ENCODE measurements at places on chromosomes 3 and 15.
A peak's percentile ranks its signal among the peaks of the same experiment; 100 is the strongest.

DNA sequence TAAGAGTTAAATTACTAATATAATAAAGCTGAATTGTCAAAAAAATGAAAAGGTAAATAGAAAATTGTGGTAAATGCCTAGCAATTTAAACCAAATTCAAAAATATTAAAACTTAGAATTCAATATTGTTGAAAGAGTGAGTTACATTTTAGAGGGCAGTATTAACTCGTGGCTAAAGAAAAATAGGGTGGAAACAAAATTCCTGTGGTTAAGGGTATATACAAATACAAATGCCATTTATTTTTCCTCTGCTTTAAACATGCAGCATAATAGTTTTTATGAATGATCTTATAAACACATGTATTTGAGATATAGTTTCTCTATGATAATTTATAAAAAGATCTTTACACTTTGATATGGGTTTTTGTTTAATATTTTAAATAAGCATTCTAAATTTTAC is 79.0 kb downstream of the NEDD4 start:
- DNase-seq: no peak

DNA sequence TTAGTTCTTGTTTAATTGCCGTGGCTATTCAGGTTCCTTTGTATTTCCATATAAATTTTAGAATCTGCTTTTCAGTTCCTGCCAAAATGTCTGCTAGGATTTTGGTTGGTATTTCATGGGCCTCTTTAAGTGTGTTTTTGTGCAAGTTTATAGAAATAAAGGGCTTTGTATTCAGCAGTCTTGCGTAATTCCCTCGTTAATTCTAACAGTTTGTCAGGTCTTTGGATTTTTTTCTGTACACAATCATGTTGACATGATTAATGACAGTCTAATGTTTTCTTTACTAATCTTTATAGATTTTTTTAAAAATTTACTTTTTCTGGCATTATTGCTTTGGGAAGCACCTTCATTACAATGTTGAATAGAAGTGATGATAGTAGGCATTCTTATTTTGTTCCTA is 120.9 kb downstream of the NEK11 start:
- DNase-seq: no peak

- no peak for DNase-seq
Observed at GRCh38 chr3:66483409-66483906, 17.4 kb downstream of the LRIG1 start.

DNA sequence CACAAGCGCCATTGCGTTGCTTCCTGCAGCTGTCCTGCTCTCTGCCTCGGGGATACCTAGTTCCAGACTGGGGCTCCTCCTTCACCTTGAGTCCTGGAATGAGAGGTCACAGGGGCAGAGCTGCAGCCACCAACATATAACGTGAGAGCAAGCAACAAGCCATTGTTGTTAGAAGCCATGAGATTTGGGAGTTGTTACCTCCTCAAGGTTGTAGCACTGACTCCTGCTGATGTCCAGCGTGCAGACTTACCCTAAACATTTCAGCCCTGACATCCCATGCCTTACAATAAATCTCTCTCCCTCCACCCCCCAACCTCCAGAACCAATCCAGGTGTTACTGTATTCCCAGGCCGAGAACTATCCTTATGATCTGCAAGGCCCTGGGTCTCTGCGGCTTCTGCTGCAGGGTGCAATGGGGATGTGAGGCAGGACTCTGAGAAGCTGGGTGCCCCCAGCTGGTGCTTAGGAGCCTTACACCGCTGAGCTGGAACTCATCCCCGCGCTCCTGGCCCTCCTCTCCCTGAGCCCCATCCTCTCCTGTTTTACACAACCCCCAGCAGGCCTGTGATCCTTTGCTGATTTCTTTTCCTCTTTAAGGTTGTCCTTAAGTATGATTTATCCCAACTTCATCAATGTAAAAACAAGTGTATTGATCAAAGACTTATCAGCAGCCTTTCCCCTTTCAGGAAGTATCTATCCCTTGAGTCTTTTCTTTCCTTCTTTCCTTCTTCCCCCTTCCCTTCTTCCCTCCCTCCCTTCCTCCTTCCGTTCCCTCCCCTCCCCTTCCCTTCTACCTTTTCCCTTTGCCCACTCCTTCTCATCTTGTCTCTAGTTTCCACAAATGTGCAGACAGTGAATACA is 84.2 kb upstream of the ABHD2 start:
- peak; percentile 40 for DNase-seq

DNA sequence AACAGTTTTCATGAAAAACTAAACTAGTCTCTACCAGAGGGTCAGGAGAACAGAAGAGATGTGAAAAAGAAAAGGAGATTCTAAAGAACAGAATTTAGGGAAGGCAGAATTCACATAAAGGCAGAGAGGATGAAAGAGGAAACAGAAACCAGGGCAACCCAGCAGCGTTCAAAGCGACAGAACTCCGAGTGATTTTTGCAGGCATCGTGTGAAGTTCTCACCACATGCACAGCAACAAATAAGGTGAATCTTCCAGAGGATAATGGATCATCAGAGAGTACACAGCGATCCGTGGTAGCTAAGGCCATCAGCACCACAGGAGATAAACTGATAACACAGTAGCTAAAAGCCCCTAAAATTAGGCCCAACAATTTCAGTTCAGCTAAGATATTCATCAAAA is 250.8 kb upstream of the THBS1 start:
- no peak for DNase-seq

- DNase-seq: no peak
Observed at GRCh38 chr3:44058868-44059203, 182.8 kb upstream of the TOPAZ1 start.

DNA sequence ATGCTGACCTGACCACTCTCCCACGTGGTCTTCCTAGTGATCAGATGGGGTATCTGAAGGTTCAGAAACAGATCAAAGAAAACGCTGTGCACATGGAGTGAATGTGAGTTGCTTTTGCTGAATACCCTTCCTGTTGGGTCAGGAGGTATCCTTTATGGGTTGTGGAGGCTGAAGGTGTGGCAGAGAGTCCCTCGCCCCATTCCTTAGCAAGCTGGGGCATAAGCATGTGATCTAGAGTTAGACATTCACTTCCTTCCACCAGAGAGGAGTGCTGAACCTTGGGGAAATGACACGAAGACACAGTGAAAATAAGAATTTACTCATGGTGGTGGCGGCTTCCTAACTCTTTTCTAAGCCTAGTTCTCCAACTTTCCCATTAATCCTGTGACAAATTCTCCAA is 27.8 kb upstream of the SPTBN5 start:
- DNase-seq: no peak

DNA sequence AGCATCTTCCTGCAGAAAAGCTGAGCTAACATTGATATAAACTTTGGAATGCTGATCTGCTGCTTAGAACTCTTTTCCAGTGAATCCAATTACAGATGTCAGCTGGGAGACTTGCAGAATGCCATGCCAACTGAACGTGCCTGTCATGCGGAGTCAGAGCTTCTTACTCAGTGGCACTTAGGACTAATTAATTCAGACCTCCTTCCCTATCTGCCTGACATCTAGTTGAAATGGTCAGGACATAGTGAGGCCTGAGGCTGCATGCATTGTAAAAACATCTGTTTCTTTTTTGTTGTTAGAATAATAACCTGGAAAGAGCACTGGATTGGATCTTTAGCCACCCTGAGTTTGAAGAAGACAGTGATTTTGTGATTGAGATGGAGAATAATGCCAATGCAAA is 112.6 kb downstream of the USP13 start:
- DNase-seq: no peak

DNA sequence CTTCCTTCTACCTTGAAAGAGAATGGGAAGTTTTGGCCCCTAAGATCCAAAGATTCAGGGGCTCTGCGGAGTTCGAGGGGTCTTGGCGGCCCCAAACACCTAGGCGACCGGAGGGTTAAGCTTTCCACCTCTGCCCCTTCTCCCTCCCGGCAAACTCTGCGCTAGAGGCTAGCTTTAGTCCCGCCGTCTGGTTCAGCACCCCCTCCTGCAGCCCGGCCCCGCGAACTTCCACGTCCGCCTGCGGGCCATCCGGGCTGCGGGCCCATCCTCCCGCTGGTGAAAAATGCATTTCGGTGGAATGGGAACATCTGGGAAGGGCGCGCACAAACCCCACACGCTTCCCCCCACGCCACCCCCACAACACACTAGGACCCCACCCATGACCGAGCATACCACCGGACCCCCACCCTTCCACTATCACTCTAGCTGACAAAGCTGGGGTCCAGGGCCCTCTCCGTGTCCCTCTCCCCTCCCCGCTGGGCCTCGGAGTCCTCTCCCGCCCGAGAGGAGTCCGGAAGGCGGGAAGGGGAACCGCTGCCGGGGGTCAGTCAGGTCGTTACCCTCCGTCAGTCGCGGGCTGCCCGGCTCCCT is 1.0 kb downstream of the SHOX2 start:
- no peak for DNase-seq

DNA sequence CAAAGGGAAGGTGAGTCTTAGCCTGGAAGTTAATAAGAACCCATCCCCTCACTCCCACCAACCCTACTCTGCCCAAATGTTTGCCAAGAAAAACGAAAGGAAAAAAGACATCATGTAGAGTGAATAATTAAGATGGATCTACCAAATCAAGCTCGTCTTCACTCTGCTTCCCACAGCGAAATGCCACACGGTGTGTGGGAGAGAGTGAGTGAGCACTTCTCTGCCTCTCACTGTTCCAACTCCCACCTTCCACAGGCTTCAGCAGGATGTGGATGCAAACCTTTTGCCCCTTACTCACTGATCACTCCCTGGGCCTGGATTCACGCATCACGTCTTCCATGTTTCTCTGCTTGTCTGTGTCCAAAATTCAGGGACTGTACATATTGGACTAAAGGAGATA is 85.4 kb downstream of the WDR76 start:
- DNase-seq: no peak

- DNase-seq: no peak
Observed at GRCh38 chr3:89488800-89489580, 381.6 kb downstream of the EPHA3 start.

GRCh38 chr3:138827222-138827621 is 7.5 kb downstream of the PIK3CB start:
- DNase-seq: no peak

DNA sequence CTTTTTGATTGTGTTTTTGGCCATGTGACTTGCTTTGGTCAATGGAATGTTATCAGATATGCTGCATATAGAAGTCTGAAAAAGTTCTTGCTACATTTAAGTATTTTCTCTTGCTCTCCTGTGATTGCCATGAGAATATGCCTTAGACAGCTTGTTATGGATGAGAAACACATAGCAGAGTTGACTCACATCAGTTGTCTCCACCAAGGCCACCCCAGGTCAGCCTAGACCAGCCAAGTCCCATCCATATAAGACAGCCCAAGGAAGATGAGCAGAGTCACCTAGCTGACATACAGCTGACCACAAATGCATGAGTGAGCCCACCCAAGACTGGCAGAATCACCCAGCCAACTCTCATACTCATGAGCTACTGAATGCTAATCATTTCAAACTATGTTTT is 153.0 kb downstream of the THRB start:
- DNase-seq: no peak

- no peak for DNase-seq
Observed at GRCh38 chr3:184231671-184232070, 2.3 kb downstream of the VWA5B2 start.

DNA sequence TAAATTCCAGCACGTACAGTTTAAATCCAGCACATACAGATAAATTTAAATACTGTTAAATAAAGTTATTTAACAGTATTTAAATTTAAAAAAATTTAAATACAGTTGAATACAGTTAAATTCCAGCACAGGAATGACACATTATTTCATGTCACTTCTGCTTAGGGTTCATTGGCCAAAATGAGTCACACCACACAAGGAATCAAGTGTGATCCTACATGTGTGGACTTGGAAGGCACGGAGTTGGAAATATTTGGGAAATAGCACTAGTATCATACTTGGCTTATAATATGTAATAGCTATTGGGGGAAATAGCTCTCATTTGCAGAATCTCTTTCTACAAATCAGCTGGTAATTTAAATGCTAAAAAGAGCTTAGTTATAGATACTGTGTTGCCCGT is 10.6 kb downstream of the RAB7A start:
- no peak for DNase-seq

DNA sequence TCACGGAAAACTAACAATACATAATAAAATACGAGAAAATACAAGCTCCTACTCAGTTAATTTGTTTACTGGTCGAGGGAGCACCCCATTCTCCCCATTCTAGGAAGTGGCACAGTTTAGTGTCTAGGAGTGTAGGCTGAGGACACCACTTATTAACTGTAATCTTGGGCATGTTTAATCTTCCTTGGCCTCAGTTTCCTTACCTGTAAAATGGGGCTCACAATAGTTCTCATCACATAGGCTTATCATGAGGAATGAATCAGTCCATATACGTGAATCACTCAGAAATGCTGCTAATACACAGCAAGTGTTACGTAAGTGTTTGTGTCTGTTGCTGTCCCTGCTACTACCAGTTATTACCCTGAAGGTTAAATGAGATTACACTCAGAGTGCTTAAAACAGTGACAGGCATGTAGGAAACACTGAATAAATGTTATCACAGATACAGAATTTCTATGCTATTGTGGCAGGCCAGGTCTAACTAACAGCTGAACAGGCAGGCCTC is 210.2 kb downstream of the OSBPL10 start:
- DNase-seq: no peak

- no peak for DNase-seq
Observed at GRCh38 chr3:111884411-111885018, 25.4 kb downstream of the PHLDB2 start.
